ENCODE measurements at places on chromosomes 13 and 19.

DNA sequence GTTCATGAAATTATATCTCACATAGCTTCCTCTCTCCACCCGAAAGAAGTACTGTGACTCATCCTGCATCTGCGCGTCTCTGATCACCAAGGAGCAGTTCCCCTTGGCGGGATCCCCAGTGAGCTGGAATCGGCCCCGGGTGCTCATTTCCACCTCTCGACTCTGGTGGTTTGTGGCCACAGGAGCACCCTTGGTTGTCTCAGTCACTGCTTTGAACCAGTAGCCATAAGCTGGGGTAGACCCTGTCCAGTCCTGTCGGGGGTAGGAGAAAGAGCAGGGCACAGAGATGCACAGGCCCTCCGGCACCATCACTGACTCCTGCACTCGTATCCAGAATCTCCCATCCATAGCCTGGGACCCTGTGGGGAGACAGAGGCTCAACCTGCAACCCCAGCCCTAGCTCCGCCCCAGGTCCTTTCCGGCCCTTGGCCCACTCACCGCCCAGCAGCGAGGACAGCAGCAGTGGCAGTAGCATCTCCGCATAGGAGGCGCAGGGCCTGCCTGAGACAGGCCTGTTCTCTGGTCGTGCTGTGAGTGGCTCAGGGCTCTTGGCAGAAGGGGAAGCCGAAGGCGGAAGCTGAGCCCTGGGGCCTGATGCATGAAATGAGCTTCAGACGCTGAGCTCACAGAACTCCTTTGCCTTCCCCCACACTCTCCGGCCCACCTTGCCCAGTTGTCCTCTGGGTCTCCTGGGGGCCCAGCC lies at the start of gene SIGLEC10:
Gene SIGLEC10 (minus strand): TSS at position 536 of the 703 bp plus-strand sequence. CDS start 61 bp downstream, at position 475.
- no peak for DNase-seq

DNA sequence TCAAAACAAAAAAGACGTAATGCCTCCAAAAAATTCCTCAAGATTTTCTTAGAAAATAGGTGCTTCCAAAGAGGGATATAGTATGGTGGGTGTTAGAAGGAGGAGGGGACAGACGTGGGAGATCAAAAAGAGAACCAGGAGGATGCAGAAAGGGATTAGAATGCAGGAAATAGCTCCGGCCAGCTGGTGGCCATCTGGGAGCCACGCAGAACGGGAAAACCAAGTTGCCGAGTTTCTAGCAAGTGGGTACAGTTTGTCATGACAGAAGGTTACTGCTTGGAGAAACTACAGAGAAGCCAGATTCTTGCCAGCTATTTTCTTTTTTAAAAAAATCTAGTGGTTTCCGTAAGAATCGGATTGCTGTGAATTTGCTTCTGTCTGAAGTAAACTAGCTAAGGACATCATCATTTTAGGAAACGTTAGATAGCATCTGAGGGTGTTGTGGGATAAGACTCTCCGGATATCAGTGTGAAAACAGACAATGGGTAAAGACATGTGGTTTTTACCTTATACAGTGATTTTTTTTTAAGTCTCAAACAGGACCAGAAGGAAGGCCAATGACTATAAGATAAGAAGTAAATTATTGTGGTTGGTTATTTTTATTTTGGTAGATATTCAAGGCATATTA lies 104.9 kb downstream of the HSPH1 start:
- peak; percentile 92 for DNase-seq

- no peak for DNase-seq
Observed at GRCh38 chr13:84481958-84482357, 599.7 kb upstream of the SLITRK1 start.

GRCh38 chr13:95354680-95355487 lies 53.6 kb upstream of the ABCC4 start:
- DNase-seq = no peak

DNA sequence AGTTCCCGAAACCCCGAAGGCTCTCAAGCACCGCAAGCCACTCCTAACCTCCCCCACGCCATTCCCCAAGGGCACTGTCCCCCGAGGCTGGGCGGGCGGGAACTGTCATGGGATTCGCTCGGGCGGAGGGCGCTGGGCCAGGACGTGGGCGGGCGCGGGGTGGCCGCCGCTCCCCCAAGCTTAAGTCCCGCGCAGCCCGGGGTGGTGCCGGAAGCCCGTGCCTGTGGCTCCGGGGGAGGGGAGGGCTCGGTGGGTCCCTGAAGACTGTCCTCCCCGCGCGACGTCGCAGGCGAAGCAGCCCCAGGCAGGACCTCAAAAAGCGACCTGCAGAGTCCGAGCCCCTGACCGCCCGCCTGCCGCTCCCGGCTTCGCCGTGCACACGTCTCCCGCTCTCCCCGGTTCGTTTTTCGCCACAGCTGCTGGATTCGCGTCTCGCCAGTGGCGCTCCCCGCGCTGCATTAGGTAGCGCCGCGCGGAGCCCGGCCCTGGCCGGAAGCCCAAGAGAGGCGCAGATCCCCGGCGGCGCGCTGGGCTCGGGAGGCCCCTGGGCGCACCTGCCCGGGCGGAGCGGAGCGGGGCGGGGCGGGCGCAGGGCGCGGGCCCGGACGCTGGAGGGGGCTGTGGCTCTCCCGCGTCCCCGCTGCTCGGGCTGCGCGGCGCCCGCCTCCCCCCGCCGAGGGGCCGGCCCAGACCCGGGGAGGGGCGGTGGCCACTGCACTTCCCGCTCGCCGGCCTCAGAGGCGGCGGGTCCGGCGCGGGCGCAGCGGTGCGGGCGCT lies at the start of gene FARP1:
Gene FARP1 (plus strand): TSS at position 715 of the 777 bp plus-strand sequence. CDS start 70,149 bp downstream, outside the sequence.
- DNase-seq = no peak

DNA sequence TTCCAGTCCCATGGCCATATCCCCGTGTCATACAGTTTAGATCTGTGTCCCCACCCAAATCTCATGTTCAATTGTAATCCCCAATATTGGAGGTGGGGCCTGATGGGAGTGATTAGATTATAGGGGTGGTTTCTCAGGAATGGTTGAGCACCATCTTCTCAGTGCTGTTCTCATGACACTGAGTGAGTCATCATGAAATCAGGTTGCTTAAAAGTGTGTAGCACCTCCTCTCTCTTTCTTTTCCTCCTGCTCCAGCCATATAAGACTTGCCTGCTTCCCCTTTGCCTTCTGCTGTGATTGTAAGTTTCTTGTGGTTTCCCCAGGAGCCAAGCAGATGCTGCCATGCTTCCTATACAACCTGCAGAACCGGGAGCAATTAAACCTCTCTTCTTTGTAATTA lies 197.8 kb downstream of the NALCN start:
- DNase-seq = no peak

All from spinal cord (tissue), 10 donors.